KBM-7 (cell line): ENCODE measurements at places on chromosomes 7 and 10.
A peak's percentile ranks its signal among the peaks of the same experiment; 100 is the strongest.

DNA sequence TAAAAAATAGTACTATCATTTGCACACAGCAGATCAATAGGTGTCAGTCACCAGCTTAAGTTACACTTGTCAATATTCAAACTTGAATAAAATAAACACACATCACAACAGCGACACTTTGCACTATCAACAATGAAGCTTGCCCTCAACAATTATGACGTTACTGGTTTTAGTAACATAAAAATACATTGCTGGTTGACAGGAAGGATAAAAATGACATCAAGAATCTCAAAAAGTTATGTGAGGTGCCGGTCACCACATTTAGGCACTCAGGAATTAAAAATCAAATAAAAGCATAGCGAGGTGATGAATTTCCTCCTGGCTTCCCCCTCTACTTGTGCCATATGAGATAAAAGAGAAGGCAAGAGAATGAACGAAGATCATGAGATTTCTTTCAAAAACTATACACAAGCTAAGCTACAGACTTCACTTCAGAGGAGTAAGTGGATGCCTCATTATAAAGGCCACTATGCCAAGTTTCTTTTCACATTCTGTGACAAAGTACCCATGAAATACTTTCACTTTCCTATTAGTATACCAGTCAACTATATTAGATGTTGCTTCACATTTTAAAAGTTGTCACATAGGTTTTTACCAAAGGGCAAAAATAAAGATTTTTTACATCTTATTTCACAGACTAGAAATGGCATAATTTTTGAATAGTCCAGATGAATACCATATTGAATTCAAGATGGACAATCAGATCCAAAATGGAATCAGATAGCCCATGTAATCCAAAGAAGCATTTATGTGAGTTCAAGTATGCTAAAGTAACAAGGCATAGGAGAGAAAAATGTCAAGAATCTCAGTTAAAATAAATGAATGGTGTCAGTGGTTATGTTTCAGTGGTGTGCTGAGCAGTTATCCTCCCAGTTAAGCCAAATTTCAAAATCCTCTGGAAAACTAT is 3.6 kb downstream of the CCDC71L start:
- DNase-seq = no peak

DNA sequence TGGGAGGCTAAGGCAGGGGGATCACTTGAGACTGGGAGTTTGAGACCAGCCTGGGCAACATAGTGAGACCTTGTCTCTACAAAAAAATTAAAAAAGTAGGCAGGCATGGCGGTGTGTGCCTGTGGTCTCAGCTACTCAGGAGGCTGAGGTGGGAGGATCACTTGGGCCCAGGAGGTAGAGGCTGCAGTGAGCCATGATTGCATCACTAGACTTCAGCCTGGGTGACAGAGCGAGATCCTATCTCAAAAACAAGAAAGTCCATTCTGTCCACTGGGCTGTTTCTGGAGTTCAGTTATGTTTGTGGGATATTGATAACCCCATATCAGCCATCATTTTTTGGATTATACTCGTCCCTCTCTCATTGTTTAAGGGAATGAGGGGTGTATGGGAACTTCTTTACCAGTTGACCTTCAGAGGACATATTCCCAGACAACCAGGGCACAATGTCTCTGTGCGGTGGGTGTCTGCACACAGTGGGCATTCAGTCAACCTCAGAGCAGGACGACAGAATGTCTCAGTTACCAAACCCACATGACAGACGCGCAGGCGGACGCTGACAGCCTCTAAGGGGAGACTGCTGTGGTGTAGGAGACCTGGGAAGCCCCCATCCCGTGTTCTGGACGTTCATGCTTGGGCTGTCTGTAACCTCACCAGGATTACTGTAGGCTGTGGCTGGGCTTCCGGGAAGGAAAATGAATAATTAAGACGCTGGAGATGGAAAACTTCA is 69.4 kb downstream of the CARD11 start:
- DNase-seq = no peak

DNA sequence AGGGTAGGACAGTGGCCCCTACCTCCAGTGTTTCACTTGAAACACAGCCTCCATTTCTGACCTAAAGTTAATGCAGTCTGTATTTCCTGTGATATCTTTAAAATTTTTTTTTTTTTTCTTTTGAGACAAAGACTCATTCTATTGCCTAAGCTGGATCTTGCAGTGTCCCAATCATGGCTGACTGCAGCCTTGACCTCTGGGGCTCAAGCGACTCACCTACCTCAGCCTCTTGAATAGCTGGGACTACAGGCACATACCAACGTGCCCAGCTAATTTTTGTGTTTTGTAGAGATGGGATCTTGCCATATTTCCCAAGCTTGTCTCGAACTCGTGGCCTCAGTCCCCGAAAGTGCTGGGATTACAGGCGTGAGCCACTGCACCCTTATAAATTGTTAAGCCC is 16.7 kb upstream of the MGAM2 start:
- DNase-seq = no peak

GRCh38 chr10:14560791-14561765 is 213.6 kb downstream of the FAM107B start:
- DNase-seq = peak; percentile 58

DNA sequence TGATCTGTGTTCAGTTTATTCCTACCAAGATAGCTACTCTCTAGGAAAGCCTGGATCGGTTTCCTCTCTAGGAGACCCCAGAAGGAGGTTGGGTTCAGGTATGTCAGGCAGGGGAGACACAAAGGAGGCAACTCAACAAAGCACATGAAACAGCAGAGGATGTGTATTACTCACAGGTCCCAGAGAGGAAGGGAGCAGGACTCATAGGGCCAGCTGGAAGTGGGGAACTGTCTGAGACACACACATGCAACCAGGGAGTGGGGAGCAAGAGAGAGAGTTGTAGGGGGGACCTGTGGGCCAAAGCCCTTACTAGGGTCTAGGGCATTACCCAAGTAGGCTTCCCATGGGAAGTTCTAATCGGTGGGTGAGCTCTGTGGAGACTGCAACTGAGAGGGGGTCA is 10.2 kb upstream of the NRP1 start:
- DNase-seq = no peak

DNA sequence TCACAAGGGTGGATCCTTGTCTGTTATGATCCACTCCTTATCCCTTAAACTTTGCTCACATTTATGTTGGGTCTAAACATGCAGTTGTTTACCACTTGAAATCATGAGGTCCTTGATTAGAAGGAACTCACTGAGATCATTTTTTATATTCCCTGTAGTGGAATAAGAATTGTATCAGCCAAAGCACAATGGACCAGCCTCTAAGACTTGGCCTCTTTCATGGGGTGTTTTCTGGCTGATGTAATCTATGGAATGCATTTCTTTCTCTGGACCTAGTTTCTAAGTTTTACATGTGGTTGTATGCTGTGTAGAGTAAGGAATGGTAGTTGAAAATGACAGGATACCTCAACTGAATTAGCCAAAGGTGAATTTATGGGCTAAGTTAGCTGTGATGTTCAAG is 376.6 kb downstream of the SORCS3 start:
- no peak for DNase-seq

DNA sequence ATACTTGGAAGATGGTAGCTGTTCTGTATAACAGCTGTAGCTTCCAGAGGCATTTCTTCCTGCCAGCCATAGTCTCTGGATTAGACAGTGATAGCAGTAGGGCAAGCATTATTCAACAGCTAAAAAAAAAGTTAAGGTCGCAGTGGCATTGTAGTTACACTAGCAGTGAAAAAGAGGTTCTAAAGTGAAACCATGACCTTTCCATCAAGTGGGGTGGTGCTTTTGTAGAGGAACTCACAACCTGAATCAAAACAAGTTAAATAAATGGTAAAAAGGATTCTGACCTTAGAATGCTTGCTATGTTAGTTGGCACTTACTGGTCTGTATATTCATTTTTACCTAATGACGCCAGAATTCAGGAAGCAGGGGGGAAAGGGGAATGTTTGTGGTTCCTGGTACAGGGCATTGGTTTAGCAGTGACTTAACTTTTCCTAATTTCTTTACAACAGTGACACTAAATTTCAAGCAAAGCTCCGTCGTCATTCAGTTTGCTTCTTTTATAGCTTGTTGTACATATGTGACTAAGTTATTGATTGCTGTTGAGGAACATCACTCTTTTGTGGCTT is 55.0 kb downstream of the GBF1 start:
- no peak for DNase-seq

DNA sequence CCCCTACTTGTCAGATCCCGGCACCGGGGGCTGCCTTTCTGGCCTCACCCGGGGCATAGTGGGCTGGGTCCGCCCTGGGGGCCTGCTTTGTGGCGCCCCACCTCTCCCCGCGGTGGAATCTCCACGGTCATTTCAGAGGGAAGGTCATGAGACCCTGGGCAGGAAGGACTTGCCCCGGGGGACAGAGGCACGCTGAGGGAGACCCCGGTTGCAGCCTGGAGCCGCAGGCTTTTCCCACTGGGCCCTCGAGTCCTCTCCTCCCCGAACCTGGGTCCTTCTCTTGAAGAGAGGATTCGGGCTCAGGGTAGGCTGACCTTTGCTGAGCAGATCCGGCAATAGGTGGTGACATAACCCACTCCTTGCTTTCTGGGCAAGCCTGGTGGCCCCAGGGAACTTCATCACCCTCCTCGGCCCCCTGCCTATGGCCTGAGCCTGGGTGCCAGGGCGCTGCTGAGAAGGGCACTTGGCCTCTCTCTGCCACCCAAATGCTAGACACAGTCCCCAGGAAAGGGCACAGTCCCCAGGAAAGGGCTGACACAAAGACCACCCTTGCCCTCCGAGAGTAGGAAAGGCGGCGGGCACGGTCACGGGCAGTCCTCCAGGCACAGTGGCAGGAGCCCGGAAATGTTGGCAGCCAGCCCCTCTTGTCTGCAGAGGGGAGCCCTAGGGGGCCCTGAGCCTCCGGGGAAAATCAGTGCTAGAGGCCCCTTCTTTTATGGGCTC is 36.2 kb downstream of the FKBP6 start:
- DNase-seq = no peak

- DNase-seq = peak; percentile 72
Measured at GRCh38 chr10:60032723-60033122, 126.4 kb upstream of the CCDC6 start.

- peak; percentile 65 for DNase-seq
Measured at GRCh38 chr7:73738220-73738611, 386 bp downstream of the ABHD11 start.

GRCh38 chr10:49726593-49726992 is 35.5 kb downstream of the OGDHL start:
- no peak for DNase-seq

- DNase-seq = no peak
Measured at GRCh38 chr10:16811292-16811691, 5.9 kb downstream of the RSU1 start.

DNA sequence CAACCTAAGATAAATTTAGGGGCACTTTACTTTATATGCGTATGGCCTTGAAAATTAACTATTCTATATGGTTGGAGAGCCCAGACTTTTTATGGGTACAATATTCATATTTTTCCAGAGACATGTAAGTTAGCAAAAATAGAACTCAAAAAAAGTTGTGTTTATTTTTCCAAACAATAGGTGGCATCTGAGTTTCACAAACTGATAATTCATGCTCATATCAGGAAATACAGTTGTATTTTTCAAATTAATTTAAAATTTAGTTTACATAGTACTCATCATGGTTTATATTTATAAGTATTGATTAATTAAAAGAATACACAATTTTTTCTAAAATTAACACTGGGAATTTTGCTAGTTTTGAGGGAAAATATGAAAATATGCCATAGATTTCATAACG is 34.6 kb downstream of the ANKRD7 start:
- no peak for DNase-seq

DNA sequence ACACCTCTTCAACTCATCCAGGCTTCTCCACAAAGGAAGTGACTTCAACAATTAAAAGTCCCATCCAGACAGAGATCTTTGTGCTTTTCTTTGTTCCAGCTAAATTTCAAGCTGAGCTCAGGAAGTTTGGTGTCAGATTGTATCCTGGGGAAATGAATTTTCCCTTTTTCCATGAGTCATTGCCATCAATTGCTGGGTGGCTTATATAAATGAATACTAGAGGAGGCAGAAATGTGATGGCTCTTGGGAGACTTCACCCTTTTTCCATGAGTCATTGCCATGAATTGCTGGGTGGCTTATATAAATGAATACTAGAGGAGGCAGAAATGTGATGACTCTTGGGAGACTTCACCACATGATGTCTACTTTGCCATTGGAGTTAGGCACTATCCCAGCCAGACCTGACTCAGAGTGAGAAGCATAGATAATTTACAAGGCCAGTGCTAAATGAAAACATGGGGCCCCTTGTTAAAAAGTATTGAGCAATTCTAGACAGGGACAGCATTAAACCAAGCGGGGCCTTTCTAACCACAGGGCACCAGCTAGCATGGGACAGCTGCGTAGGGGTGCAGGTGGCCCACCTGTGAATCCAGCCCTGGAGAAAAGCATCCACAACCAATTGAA is 339.2 kb upstream of the PODXL start:
- DNase-seq = no peak

DNA sequence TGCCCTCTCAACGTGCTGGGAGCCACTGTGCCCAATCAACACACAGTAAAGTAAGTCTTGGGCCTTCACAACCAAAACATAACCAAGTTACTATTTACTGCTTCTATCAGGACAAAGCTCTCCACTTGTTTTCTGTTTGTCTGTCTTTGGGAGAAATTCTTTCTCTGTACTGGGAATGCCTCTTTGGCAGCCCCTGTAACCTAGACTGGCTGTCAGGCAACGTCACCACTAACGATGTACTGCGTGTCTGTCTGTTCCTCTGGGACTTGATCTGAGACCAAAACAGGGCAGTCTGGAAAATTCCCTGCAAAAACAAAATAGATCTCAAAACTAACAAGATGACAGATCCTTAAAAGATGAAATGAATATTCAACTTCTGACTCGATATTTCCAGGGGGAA is 113.0 kb downstream of the SMURF1 start:
- no peak for DNase-seq

DNA sequence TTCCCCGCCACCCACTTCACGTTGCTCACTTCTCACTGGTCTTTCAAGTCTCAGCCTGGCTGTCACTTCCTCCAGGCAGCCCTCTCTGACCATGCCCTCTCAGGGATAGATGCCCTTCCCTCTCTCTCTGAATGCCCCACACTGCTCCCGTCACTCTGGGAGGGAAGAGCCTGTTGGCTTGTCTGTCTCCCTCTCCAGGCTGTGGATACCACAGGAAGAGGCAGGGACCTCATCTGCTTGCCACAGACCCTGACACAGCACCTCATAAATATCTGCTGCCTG is 93.1 kb downstream of the OAT start:
- no peak for DNase-seq

DNA sequence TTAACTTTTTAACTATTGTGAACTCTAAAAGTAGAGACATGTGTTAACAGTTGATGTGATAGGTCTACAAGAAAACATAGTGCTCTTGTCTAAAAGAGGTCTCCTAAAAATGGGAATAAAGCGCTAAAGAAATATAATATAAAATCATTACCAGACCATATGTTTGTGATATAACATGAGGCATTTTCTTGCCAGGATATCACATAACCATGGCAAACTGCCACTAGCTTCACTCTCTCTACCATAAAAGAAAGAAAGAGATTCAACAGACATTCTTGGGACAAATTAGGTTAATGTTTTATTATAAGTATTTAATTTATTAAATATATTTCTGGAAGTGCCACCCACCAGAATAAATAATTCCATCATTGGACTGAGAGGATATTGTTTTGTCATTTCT is 115.0 kb downstream of the TMEM26 start:
- DNase-seq = no peak

GRCh38 chr7:41051535-41051934 is 651.4 kb downstream of the INHBA start:
- no peak for DNase-seq
